ENCODE measurements at places on chromosomes 11 and 22.
A peak's percentile ranks its signal among the peaks of the same experiment; 100 is the strongest.

- ATAC-seq, result no peak
Measured at GRCh38 chr11:31711137-31711536, 100.0 kb downstream of the PAX6 start.

- no peak for ATAC-seq
Measured at GRCh38 chr22:33882991-33883390, 37.3 kb downstream of the LARGE1 start.

GRCh38 chr11:10038521-10039302 is 255.3 kb downstream of the SBF2 start:
- no peak for ATAC-seq

- no peak for ATAC-seq
Measured at GRCh38 chr11:34356130-34356529, 1.7 kb downstream of the ABTB2 start.

- no peak for ATAC-seq
Measured at GRCh38 chr11:76669901-76670484, 554 bp downstream of the LRRC32 start.

DNA sequence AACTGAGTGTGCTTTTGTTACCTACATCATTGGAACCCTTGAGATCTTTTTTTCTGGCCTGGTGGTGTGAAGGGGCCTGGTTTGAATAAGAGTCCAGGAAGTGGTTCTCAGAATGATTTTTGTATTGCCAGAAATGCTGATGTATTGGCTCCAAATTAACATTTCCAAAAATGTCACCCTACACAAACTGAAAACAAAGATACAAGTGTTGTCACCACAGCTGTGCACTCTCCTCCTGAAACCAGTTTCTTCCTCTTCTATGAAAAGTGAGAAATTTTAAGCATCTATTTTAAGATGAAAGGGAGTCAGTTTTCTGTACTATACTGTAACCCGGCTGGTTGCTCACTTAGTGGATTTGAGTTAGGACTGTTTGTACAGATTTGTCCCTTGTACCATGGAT is 218.8 kb downstream of the PGR start:
- ATAC-seq, result peak; percentile 88

- no peak for ATAC-seq
Measured at GRCh38 chr11:65992056-65992455, 9.9 kb downstream of the EIF1AD start.

DNA sequence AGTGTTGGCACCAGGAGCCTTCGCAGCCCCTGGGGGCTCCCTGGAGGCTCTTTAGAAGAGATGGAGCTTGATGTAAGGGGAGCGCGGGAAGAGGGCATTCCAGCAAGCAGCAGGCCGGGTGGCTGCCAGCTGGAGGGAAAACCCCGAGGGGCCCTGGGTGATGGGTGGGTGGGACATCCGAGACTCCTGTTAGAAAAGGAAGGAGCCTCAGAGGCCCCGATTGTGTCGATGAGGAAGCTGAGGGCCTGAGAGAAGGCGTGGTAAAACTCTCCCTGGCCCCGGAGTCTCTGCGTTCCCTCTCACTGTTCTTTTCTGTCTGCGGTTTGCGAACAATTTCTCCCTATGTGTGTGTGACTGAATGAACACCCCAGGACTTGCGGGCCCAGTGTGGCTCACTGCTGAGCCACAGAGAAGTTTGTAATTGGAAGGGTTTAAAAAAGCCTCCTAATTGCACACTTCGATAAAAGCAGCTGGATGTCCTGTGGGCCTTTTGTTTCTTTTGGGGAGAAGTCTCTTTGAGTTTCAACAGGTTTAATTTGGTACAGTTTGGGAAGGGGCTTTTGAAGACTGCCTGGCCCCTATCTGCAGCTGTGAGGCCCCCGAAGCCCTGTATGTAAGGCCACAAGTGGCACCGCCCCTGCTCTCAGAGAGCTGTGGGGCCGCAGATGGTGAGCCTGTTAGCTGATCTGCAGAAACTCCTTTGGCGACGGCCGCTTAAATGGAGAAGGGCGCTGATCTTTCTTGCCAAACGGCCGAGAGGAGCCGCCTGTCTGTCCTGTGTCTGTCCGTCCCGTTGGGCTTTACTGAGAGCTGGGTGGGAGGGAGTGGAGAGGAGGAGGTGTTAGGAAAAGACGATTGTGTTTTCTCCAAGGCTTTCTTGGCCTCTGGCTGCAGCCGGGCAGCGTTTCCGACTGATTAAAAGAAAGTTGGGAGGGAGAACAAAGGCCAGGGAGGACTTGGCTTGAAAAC is 2.0 kb downstream of the FBLN1 start:
- ATAC-seq, result peak; percentile 3

DNA sequence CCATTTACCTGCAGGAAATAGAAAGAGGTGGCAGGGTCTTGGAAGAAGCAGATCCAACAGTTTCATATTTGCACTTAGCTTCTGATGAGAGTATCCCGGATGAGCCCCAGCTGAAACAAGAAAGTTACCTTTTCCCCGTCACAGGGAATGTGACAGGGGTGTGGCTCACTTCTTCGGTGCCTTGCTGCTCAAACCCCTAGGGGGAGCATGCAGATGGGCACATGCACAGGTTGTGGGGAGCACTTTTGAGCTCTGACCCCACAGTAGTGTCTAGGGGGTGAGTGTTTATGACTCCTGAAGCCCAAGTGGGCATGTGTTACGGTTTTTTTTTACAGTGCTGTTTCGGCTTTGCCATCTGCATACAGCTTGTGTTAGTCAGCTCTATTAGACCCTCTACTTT is 1221.0 kb downstream of the JRKL start:
- ATAC-seq, result no peak

DNA sequence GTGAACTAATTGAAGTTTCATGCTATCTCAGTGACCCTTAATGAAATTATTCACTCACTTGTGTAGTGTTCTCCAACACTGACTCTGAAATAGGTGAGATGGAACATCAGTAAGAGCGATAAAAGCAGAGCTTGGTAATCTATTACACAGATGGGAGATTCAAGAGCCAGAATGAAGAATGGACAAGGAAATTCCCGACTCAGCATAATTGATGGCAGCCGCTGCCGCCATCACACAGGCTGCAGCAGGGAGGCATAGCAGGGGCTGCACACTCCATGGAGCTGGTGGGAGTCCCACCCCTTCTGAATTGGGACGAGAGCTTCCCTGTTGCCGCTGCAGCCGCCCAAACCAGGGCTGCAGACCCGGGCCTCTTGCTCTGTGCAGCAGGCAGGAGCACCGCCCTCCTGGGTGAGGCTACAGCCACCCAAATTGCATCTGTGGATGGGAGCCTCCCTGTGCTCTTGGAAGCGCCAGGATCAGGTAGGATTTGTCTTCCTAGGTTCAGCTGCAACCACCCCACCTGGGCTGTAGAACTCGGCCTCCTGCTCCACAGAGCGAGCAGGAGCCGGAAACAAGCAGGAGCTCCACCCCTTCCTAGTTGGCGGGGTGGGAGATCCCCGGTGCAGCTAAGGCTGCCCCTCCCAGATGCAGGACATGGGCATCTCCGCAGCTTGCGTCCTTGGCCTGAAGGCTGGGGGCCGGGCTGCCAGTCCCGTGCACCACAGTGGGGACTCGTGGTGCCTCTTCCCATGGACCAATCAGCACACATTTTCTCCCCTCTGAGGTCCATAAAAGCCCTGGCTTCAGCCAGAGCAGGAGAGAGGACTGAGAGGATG is 535.1 kb upstream of the LUZP2 start:
- ATAC-seq, result no peak

DNA sequence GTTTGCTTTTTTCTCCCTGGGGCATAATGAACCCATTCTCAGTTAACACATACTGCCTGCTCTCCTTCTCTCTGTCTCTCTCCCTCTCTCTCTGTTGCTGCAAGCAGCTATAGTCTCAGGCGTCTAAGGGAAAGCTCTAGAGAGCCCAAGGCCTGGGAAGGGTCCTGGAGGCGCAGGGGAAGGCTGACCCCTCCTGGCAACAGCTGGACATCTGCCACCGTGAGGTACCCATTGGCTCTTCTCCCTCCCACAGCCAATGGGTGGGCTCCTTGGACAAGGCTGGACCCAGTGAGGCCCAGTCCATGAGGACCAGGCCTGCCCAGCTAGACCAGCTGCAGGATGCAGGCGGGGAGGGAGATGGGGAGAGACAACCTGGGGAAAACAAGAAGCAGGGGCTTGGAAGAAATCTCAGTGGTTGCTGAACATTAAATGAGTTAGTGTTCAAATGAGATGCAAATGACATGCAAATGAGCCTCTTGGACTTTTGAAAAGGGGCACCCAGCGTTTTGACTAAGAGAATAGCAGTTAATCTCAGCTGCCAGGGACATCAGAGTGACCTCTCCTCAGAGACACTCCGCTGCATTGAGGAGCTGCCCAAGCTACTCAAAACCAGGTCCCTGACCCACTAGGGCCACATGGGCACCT is 349.7 kb downstream of the BUD13 start:
- ATAC-seq, result no peak

DNA sequence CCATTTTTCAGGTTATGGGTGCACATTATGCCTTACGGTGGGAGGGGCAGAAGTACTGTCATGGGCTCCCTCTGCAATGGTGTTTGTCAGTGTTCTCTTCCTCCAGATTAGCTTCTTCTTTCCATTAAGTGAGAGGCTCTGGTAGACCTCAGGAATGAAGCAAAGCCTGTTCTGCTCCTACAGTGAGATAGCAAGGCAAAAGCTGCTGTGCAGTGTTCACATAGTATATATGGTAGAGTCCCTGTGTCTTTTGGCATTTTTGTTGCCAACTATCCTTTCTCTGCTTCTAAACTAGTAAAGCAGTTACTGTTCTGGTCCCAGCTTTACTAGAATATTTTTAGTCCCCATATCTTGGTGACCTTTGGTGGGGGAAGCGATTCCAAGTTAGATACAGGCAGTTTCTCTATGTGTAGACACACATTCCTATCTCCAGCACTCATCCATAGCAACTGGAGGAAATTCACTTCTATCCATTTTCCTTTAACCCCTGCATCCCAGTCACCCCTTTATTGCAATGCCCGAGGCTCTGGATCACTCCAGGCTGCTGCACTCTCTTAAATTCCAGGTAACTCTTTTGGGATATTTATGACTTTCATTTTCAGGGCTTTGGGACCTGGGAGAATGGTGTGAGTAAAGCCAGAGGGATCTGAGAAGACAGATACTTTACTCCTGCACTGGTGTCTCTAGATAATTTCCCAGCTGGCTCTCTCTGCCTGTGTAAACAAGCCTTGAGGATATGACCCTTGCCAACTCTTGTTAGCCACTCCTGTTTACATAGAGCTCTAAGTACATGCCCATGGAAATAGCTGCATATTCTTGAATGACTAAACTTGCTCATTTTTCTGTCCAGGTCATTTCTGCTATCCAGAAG is 3.9 kb upstream of the TRIM34 start:
- no peak for ATAC-seq
